Trophoblast cell (in vitro differentiated cells and primary cell): ENCODE measurements at places on chromosomes 5 and 9.

DNA sequence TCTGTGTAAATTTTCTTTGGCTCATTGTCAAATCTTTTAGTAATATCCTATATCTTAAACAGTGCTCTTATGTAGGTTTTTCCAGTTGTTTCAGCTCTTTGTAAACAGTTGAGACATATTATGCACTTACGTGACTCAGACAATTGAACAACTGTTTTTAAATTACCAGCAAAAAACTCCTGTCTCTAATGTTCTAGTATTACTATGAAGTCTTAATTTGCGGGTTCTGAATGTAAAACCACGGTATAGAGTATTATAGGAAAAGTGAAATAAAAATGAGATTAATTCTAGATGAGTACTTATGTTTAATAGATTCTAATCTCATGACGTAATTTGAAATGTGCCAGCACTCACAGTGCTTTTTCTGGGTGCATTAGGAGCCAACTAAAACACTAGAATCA is 136.0 kb downstream of the GDNF start:
- DNase-seq = no peak
- no peaks in the 10 kb centered on the region for H3K27me3 ChIP-seq
- H3K4me1 ChIP-seq = no peaks in the 10 kb centered on the region
- no peaks in the 10 kb centered on the region for H3K36me3 ChIP-seq

- no peaks in the 10 kb centered on the region for H3K36me3 ChIP-seq
- peak overlapping the region; percentile 73 for H3K27ac ChIP-seq
- peaks cover 8% of the 10 kb centered on the region for H3K4me1 ChIP-seq
- H3K27me3 ChIP-seq = no peaks in the 10 kb centered on the region
Observed at GRCh38 chr5:134226441-134227192, 744 bp upstream of the PPP2CA start.

DNA sequence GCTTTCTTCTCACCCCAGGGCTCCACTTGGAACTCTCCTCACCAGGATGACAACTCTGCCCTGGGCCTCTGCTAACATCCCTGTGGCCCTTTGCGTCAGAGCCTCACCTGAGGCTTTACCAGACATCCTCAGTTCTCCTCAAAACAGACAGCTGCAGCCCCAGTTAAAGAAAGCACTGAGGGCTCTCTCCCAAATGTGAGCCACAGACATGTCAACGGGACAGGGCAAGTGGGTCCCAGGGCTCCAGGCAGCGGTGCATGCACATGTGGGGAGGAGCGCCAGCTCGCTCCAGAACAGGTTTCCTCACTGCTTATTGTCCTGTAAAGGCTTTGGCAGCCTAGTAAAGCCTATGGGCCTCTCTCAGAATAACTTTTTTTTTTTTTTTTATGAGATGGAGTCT is 37.3 kb downstream of the IPPK start:
- no peaks in the 10 kb centered on the region for H3K4me1 ChIP-seq
- no peak for DNase-seq
- no peaks in the 10 kb centered on the region for H3K27me3 ChIP-seq

DNA sequence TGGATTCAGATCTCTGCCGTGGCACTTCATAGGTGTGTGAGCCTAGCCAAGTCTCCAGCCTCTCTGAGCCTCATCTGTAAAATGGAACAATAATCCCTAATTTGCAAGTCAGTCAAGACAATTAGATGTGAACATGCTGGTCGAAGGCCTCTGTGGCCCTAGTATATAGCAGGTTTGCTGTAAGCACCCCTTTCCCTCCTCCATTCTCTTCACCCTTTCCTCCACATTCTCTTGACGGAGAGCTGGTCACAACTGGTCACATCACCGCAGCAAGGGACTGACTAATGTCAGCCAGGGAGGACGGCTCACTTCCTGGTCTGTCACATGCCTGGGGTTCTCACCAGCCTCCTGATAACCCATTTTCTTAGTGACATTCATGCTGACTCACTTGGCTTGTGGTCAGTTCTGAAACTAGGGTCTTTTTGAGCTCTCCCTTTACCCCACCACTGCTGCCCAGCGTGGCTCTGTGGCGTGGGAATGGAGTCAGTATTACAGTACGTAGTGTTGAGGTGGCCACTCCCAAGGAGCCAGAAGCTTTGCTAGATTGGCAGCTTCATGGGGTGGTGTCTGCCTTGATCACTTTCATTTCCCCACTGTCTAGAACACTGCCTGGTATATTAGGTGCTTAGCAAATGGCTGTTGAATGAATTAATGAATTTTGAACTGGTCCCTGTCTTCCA is 47.8 kb downstream of the ERGIC1 start:
- no peak overlapping the region for H3K27ac ChIP-seq
- no peaks in the 10 kb centered on the region for H3K36me3 ChIP-seq
- H3K4me3 ChIP-seq = no peak overlapping the region
- no peaks in the 10 kb centered on the region for H3K27me3 ChIP-seq
- peaks cover 4% of the 10 kb centered on the region for H3K4me1 ChIP-seq

DNA sequence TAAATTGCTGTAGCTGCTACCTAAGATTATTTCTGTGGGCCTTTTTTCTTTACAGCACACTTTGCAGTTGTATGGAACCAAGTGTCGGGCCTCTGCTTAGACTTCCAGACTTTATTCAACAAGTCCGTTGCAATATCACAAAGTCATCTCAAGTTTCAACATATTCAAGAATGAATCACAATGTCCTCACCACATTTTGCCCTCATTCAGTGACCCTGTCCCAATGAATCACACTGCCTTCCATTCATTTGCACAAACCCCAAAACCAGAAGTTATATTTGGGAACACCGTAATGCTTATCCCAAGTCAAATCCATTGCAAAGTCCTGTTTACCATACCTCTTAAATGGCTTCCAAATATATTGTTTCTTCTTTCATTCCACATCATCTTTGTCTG is 439.6 kb downstream of the CSNK1G3 start:
- no peaks in the 10 kb centered on the region for H3K4me1 ChIP-seq
- H3K36me3 ChIP-seq = no peaks in the 10 kb centered on the region
- DNase-seq = no peak
- no peaks in the 10 kb centered on the region for H3K27me3 ChIP-seq

- no peaks in the 10 kb centered on the region for H3K27me3 ChIP-seq
- no peak overlapping the region for H3K27ac ChIP-seq
- no peaks in the 10 kb centered on the region for H3K36me3 ChIP-seq
Observed at GRCh38 chr5:150606476-150606875, 34.0 kb upstream of the SYNPO start.

GRCh38 chr5:18202164-18202563 is 567.9 kb downstream of the TAF11L14 start:
- no peak for DNase-seq
- H3K27ac ChIP-seq = no peak overlapping the region
- no peaks in the 10 kb centered on the region for H3K36me3 ChIP-seq

- no peaks in the 10 kb centered on the region for H3K4me1 ChIP-seq
- no peak overlapping the region for H3K4me3 ChIP-seq
- no peak overlapping the region for H3K27ac ChIP-seq
- H3K36me3 ChIP-seq = no peaks in the 10 kb centered on the region
- no peak for DNase-seq
Observed at GRCh38 chr9:133322701-133323100, 13.3 kb downstream of the SURF6 start.

GRCh38 chr9:112332214-112332613 is 1.2 kb downstream of the PTBP3 start:
- peak overlapping the region; percentile 100 for H3K27ac ChIP-seq
- H3K4me1 ChIP-seq = no peaks in the 10 kb centered on the region
- H3K4me3 ChIP-seq = no peak overlapping the region
- H3K36me3 ChIP-seq = no peaks in the 10 kb centered on the region

GRCh38 chr5:76705574-76705973 is 10.4 kb upstream of the F2R start:
- no peaks in the 10 kb centered on the region for H3K4me1 ChIP-seq
- H3K36me3 ChIP-seq = no peaks in the 10 kb centered on the region
- H3K27me3 ChIP-seq = no peaks in the 10 kb centered on the region
- no peak overlapping the region for H3K27ac ChIP-seq

DNA sequence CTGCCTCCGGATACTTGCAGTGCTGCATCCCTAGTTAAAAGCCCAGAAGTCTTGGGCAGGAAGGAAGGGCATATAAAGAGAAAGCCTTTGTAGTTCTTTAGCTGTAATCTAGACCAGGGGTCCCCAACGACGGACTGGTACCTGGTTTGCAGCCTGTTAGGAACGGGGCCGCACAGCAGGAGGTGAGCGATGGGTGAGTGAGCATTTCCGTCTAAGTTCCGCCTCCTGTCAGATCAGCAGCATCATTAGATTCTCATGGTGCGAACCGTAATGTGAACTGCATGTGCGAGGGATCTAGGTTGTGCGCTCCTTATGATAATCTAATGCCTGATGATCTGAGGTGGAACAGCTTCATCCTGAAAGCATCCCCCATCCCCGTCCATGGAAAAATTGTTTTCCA is 1.6 kb upstream of the SMIM15 start:
- H3K27me3 ChIP-seq = no peaks in the 10 kb centered on the region
- H3K27ac ChIP-seq = no peak overlapping the region
- no peak for DNase-seq
- peaks cover 2% of the 10 kb centered on the region for H3K4me1 ChIP-seq
- no peak overlapping the region for H3K4me3 ChIP-seq

DNA sequence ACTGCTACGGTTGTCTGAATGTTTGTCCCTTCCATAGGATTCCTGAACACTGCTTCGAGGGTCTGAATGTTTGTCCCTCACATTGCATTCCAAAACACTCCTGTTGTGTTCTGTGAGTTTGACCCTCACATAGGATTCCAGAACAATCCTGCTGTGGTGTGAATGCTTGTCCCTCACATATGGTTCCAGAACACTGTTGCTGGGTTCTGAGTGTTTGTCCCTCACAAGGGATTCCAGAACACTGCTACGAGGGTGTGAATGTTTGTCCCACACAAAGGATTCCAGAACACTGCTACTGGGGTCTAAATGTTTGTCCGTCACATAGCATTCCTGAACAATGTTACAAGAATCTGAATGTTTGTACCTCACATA is 201.2 kb downstream of the FOXD4L6 start:
- no peak overlapping the region for H3K4me3 ChIP-seq
- H3K4me1 ChIP-seq = no peaks in the 10 kb centered on the region
- DNase-seq = no peak
- no peak overlapping the region for H3K27ac ChIP-seq
- H3K36me3 ChIP-seq = no peaks in the 10 kb centered on the region
- H3K27me3 ChIP-seq = no peaks in the 10 kb centered on the region

- no peak overlapping the region for H3K4me3 ChIP-seq
- H3K36me3 ChIP-seq = no peaks in the 10 kb centered on the region
- peaks cover 6% of the 10 kb centered on the region for H3K4me1 ChIP-seq
- DNase-seq = no peak
- no peaks in the 10 kb centered on the region for H3K27me3 ChIP-seq
- H3K27ac ChIP-seq = no peak overlapping the region
Observed at GRCh38 chr5:41797662-41798061, 72.6 kb downstream of the OXCT1 start.

DNA sequence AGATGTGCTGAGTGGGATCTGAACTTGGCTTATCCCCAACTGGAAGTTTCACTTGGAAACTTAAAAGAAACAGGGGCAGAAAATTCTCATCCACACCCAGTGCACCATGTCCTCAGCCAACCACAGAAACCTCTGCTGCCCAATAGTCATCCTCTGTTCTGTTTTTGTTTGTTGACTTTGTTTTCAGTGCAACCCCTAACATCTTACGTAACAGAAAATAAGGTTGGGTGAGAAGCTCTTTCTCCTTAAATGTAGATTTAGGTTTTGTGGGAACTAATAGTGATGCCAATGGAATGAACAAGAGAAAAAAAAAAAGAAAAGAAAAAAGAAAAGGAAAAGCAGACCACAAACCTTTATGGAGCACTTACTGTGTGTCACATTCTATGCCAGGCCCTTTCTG is 262.8 kb downstream of the PAPPA start:
- no peaks in the 10 kb centered on the region for H3K27me3 ChIP-seq
- DNase-seq = no peak
- no peaks in the 10 kb centered on the region for H3K36me3 ChIP-seq
- no peak overlapping the region for H3K27ac ChIP-seq

DNA sequence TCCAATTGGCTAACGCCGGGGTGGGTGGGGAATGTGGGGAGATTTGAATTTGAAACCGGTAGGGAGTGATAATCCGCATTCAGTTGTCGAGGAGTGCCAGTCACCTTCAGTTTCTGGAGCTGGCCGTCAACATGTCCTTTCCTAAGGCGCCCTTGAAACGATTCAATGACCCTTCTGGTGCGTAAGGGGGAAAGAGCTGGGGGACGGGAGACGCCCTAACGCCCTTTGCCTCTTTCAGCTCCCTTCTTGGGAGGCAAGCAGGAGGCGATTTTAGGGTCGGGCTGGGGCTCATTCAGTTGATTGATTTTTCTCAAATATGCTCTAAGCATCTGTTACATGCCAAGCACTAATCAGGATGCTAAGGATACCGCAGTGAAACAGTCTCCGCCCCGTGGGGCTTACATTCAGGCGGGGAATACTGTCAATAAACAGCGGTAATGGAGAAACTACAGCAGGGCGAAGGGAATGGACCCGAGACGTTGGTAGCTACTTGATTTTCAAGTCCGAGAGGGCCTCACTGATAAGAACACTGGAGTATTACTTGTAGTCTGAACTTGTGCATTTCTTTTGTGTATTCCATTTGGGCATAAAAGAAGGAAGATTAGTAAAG is at the start of gene HMMR:
HMMR (plus strand) TSS at position 71 of the 610 bp plus-strand sequence; CDS start at position 132, 61 bp downstream.
- peak within 1 kb of the TSS; percentile 97 for H3K27ac ChIP-seq
- no peaks in the 10 kb centered on the region for H3K27me3 ChIP-seq
- H3K4me3 ChIP-seq = peak within 1 kb of the TSS; percentile 84
- DNase-seq = peak; percentile 26
- H3K36me3 ChIP-seq = peaks cover 2% of the 10 kb centered on the region
- no peaks in the 10 kb centered on the region for H3K4me1 ChIP-seq

- H3K36me3 ChIP-seq = no peaks in the 10 kb centered on the region
- no peak overlapping the region for H3K27ac ChIP-seq
- H3K4me1 ChIP-seq = no peaks in the 10 kb centered on the region
- H3K4me3 ChIP-seq = no peak overlapping the region
Observed at GRCh38 chr5:32507738-32508434, 63.3 kb upstream of the ZFR start.

DNA sequence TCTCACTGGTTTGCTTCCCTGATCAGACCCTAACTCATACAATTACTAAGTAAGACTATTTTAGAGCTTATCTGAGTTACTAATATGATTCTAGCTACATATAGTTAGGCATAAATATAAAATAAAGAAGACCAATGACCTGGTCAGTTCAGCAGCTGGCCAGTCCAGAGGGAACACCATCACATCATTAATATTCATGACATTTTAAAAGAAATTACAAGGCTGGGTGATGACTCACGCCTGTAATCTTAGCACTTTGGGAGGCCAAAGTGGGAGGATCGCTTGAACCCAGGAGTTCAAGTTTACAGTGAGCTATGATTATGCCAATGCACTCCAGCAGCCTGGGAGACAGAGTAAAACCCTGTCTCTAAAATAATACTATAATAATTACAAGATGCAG is 37.0 kb upstream of the CDC42SE2 start:
- no peaks in the 10 kb centered on the region for H3K27me3 ChIP-seq
- H3K4me3 ChIP-seq = no peak overlapping the region
- H3K27ac ChIP-seq = no peak overlapping the region
- no peaks in the 10 kb centered on the region for H3K4me1 ChIP-seq
- no peak for DNase-seq
- H3K36me3 ChIP-seq = no peaks in the 10 kb centered on the region

- no peak overlapping the region for H3K27ac ChIP-seq
- no peak overlapping the region for H3K4me3 ChIP-seq
- H3K36me3 ChIP-seq = no peaks in the 10 kb centered on the region
- H3K27me3 ChIP-seq = no peaks in the 10 kb centered on the region
- DNase-seq = no peak
- no peaks in the 10 kb centered on the region for H3K4me1 ChIP-seq
Observed at GRCh38 chr9:95653246-95653645, 136.5 kb upstream of the PTCH1 start.

- no peak overlapping the region for H3K27ac ChIP-seq
- no peaks in the 10 kb centered on the region for H3K4me1 ChIP-seq
- DNase-seq = no peak
- H3K36me3 ChIP-seq = no peaks in the 10 kb centered on the region
- no peak overlapping the region for H3K4me3 ChIP-seq
- H3K27me3 ChIP-seq = no peaks in the 10 kb centered on the region
Observed at GRCh38 chr5:169875091-169875728, 105.1 kb downstream of the INSYN2B start.
